8988T (cell line): ENCODE measurements at places on chromosomes 5 and 9.

DNA sequence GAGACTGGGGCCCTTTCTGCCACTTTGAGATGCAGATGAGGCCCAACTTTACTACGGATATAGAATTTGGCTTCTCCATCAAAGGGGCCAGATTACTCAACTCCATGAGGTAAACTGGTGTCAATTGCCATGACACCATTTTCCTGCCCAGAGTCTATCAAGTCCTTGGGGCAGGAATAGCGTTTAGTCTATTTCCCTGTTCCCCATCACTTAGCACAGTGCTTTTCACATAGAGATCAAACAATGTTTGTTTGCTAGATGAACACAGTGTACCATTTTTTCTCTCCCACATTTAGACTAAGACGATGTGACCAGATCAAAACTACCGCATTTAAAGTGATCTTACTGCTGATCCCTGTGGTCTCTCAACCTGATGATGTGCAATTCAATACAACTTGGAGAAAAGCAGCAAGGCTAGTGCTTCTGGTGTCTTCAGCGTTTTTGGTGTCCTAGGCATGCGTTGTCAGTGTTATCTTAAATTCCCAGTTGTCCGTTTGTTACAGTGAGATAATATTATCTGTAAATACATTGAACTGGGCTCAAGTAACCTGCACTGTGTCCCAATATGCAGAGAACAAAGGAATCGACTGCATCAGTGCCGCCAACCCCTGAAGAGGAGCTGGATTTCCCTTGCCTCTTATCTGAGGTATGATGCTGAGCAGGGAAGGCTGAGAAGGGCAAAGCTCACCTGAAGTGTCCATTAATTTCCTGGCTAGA is 446.2 kb downstream of the PLK2 start:
- DNase-seq, result no peak

DNA sequence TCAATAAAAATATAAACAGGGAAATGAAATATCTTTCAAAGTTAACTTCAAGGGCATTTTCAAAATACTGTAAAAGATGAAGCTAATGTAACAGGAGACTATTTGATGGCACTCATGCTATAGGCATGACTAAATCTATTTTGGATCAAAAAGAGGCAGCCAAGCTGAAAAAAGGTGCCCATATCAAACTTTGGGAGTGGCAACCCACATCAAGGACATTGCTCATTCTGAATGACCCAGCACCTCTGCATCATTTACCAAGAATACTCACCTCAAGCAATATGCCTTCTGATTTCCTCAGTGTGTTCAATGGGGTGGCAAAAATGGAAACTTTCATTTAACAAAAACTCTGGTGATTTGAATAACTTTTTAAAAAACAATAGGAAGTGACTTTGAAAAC is 853.3 kb downstream of the TLE1 start:
- no peak for DNase-seq

DNA sequence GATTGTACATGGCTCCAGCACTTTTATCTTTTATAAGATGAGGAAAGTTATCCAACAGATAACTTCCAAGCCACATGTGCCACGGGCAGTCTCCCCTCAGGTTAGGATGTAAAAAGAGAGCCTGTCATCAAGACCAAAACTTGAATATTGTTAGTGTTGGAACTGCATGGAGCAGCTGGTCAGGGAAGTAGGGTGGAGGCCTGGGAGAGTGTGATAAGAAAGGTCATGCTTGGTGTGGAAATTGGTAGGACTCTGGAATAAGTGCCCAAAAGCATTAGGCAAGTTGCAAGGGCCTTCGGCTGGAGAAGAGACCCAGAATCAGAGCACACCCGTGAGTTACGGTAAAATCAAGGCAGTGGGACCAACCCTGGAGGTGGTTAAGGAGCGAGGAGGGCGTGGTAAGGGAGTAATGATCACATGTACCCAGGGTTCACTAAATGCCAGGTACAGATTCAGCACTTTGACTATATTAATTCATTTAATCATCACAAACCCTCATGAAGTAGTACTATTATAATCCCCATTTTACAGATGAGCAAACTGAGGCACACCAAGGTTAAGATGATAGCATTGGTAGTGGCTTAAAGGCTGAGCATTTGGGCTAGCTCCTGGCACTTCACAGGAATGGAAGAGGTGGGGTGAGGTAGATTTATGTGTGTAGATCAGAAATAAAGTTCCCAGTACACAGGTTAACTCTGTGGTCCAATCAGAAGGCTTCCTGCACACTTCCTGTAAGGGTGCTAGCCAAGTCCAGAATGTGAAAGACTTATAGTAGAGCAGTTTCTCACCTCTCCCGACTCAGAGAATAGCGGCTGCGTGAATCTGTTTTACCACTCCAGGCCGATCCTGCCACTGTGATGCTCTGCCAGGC is 96.5 kb upstream of the ZNF608 start:
- no peak for DNase-seq

DNA sequence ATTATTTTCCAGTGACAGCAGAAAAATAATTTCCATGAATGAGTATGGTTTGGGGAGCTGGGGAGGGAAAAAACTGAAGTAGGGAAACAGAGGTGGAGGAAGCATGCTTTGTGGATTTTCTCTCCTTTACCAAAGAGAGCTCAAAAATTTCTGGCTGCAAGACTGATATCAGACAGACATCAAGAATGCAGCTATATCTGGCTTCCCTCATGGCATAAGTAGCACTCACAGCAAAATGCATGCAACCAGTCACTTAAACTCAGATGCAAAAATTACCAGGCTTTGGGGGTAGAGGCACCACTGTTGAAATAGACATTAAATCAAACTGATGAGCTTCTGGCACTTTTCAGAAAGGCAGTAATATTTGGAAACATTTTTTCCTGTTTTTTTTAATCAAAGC is 196.9 kb downstream of the TSSK1B start:
- DNase-seq, result no peak

- no peak for DNase-seq
Measured at GRCh38 chr5:44536650-44537260, 147.5 kb upstream of the FGF10 start.

DNA sequence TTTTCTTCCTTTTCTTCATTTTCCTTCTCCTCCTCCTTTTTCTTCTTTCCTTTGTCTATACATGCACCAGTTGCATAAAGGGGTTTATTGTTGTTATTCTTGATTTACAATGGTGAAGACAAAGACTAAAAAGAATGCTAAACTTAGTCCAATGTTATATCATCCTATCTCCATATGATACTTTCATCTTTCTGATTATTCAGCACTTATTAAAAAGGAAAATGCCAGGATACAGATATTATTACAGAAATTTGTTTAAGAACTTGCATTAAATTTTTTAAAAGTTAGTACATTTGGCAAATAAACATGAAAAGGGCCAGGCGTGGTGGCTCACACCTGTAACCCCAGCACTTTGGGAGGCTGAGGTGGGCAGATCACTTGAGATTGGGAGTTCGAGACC is 1074.9 kb downstream of the EFNA5 start:
- DNase-seq, result no peak

DNA sequence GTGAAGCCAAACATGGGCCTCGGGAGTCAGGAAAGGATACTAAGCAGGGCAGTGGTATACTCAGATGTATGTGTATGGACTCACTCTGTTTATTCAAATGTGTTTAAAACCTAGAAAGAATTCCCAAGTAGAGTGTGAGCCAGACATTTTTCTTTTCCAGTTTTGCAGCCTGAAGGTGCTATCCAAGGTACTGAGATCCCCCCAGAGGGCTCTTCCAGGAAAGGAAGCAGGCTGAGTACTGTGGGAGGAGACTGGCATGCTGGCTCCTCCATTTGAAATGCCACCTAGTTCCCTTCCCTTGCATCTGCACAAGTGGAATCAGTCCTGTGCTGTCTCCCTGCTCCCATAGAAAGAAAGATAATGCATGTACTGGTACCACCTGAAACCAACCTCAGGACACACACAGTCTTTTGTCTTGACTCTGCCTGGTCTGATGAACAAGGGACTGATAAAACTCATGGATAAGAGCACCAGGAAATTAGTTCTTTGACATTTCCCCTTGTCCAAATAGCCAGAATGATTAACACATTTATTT is 85.9 kb downstream of the HRH2 start:
- no peak for DNase-seq

GRCh38 chr9:8337834-8338766 is 538.5 kb upstream of the DMAC1 start:
- DNase-seq, result no peak

- DNase-seq, result no peak
Measured at GRCh38 chr9:27471366-27471765, 52.7 kb upstream of the IFNK start.

- DNase-seq, result no peak
Measured at GRCh38 chr5:54621048-54621447, 103.5 kb downstream of the SNX18 start.

DNA sequence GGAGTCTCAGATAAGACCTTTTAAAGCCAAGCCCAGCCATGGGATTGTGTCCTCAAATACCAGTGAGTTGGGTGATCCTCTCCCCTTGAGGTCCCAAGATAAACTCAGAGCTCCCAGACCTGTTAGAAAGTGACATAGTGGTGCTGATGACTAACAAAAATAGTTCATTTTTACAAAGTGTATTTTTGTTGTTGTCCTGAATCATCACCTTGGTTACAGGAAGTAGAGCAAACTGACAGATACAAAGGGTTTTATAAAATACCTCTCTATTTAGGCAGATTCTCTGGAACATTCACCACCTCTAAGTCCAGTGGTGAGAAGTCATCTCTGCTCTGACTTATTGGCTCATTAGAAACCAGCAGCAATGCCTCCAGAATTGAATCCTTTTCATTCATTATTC is 259.3 kb downstream of the CEMIP2 start:
- no peak for DNase-seq

GRCh38 chr9:11618241-11618805 is 1005.5 kb upstream of the PTPRD start:
- no peak for DNase-seq

DNA sequence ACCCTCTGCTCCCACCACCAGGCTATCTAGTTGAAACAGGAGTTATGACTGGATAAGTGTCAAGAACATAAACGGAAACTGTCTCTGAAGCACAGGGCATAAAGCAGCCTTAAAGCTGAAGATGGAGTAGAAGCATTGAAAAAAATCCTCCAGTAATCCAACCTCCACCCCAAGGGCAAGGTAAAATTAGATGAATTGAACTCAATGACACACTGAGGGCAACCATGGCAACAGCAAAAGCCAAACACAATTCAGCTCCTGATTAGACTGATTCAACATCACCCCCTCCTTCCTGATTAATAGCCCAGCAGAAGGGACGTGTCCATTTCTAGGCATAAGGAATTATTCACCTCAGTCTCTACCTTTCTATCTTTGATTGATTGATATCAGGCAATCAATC is 183.2 kb upstream of the MAP3K1 start:
- no peak for DNase-seq

GRCh38 chr9:105466898-105467455 is 19.1 kb downstream of the FSD1L start:
- no peak for DNase-seq

- no peak for DNase-seq
Measured at GRCh38 chr5:97242341-97242740, 59.3 kb upstream of the RIOK2 start.

- DNase-seq, result no peak
Measured at GRCh38 chr9:92180669-92181181, 65.5 kb upstream of the SPTLC1 start.

DNA sequence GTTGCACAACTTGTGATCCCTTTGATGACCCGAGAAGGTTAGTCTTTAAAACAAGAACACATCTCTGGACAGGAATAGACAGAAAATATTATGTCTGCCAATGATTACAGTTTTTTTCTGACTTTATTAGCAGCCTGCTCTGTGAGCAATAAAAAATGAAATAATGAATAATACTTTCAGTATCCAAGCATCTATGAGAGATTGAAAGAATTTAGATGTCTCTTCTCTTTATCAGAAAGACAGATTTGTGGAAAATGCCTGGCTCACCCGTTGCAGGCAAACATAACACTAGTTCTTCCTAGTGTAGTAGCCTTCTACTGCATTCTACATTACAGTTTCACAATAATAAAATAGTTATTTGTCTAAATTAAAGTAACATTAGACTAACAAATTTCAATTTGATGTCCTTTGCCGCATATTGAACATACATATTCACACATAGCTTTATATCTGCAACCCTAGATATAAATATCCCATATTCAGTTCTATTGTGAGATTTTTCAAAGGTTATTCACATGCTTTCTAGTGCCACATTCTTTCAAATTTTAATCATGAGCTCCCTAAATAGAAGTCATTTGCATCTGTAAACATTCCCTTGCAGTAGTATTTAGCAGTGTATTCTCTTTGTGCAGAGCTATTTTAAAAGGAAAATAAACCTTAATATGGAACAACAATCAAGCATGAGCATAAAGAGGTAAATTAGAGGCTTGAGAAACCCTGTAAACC is 267.3 kb downstream of the EFNA5 start:
- no peak for DNase-seq

- DNase-seq, result no peak
Measured at GRCh38 chr5:141973871-141974595, 5.1 kb downstream of the RNF14 start.

GRCh38 chr5:11815481-11815880 is 88.8 kb downstream of the CTNND2 start:
- no peak for DNase-seq

- no peak for DNase-seq
Measured at GRCh38 chr9:105059252-105059651, 131.3 kb upstream of the ABCA1 start.

DNA sequence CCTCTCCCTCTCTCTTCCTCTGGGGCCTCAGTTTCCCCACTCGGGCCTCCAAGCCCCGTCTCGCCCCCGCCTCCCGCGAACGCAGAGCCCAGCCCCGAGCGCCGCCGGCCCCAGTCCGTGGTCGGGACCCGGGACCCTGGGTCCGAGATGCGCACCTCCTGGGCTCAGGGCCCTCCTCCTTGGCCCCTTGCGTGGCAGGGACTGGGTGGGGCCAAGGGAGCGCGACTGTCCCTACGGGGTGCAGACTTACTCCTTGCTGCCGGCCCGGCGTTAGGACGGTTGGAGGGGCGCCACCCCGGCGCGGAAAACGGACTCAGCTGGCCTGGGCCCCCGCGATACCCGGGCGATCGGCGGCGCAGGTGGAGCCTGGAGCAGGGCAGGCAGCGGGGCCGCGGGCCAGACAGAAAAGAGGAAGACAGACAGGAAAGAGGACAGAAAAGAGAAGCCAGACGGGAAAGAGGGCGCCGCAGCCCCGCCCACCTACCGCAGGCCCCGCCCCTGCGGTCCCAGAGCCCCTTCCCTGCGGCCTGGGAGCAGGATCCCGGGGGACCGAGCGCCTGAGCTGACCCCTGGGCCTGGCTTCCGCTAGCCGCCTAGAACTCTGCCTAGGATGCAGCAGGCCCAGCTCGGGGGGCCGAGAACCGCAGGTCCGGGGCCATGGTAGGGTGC is at the start of gene GBGT1:
GBGT1 (minus strand) TSS at position 411 of the 669 bp plus-strand sequence. CDS start 1,502 bp downstream, outside the sequence.
- peak; percentile 37 for DNase-seq
